ENCODE measurements at places on chromosomes 16 and 17.

- no peak for DNase-seq
Observed at GRCh38 chr17:50976951-50977472, 110.9 kb upstream of the TOB1 start.

DNA sequence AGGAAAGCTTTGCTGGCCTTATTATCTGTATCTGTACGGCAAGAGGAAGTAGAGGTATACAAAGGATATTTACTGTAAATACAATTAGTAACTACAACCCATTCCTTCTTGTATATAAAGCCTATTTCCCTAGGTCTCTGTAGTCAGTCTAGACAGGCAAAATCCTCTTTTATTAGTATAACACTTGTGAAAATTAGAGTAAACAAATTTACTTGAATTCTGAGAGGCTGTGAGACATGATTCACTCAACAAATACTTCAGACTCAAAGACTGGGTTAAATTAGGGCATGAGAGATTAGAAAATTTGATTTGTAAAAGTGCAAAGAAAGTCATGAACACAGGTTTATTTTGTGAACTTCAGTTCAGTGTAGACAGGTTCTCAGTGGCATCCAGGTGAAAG, 30.9 kb upstream of the CDH8 start:
- DNase-seq: no peak

DNA sequence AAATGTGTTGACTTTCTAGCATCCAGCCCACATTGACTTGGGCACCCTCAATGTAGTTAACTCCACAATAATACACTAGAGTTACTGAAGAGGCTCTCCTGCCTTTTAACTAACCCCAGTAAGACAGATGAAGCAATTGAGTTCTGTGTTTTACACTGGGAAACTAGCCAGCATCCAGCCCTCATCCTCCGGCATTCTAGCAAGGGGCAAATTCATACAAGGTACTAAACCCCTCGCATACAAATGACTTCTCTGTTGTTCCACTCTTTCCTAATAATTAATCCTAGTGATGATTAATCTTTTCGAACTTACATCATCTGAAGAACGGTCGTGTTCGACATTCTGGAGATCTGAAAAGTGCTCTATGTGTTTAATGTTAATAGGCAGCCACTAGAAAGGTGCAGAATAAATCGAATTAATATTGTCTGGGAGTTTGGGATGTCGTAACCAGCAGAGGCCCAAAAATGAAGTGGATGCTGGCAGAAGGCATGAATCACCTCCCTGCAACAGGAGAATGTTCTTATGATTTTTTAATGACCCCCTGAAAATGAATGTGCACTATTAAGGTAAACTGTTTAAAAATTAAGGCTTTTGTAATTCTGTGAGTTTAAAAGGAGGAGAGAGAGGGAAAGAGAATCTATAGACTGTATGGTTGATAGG, 249.4 kb downstream of the SNX29 start:
- DNase-seq: no peak

- DNase-seq: no peak
Observed at GRCh38 chr16:23692190-23692837, 13.6 kb downstream of the PLK1 start.

DNA sequence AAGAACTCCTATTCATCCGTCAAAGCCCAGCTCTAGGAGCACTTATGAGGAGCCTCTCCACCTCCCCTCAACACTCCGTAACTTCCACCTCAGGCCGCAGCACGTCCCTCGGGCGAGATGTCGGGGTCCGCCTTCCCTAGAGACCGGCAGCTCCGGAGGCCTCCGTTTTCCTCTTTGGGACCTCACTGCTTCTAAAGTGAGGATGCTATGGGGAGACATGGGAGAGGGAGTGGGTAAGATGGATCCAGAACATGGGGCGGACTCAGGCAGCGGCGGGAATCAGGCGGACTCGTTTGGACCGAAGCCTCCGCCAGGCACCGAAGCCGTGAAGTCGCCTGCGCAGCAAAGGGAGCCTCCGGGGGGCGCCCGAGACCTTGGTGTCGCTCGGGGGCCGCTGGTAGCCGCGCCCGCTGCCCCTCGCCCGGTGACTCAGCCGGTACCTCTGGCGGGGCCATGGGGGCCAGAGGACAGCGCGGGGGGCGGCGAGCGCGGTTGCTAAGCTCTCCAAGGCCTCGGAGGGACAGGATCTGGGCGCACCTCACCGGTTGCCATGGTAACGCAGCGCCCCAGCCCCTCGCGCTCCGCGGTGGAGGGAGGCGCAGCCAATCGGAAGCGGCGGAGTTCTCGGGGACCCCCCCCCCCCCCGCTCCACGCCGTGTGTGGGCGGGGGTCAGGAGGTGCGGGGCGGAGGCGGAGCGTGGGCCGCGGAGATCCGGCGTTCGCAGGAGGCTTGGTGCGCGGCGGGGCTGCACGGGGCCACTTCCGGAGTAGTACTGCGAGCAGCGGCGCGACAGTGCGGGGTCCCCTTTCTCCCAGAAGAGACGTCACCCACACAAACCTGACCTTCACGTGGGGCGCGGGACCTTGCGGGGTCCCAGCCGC, 1.3 kb upstream of the HIC1 start:
- DNase-seq: no peak

- DNase-seq: no peak
Observed at GRCh38 chr16:24609417-24609739, 70.0 kb downstream of the RBBP6 start.

All from coronary artery (tissue), 2 donors.